ENCODE measurements at places on chromosomes 13 and 19.
A peak's percentile ranks its signal among the peaks of the same experiment; 100 is the strongest.

- peak; percentile 42 for DNase-seq
These were observed 10.0 kb downstream of the ATP7B start for GRCh38 chr13:52001120-52001731.

- DNase-seq: no peak
These were observed 792.6 kb upstream of the SLITRK6 start for GRCh38 chr13:86591862-86592261.

DNA sequence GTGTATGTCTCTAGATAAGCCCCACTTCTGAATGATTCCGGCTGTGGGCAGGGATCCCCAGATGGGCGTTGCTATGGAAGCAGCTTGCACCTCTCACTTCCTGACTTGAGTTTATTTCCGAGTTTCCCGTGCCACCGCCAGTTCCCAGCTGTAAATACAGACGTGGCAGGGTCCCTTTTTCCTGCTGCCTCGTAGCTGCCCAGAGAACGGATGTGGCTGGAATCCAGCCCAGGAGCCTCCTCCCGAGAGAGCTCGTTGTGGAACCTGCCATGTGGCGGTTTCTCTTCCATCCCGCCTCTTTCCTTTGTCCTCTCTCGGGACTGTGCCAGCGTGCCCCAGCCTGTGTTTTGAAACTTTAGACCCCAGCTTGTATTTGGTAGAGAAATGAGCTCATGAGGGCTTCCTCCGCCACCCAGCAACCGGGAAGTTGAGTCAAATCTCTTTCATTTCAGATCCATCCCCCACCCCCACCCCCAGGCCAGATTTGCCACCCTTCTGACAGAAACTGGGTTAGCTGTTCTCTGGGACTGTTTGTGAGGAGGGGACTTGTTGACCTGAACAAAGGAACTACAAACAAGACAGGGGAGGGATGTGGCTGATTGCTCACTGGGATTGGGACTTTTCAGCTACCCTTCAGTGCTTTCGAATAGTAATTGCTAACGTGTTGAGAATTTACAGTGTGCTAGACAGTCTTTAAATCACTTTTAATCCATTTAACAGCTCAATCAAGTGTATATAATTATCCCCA lies 96.6 kb downstream of the SIPA1L3 start:
- peak; percentile 70 for DNase-seq

- no peak for DNase-seq
These were observed 5.4 kb downstream of the LINGO3 start for GRCh38 chr19:2302319-2303210.

DNA sequence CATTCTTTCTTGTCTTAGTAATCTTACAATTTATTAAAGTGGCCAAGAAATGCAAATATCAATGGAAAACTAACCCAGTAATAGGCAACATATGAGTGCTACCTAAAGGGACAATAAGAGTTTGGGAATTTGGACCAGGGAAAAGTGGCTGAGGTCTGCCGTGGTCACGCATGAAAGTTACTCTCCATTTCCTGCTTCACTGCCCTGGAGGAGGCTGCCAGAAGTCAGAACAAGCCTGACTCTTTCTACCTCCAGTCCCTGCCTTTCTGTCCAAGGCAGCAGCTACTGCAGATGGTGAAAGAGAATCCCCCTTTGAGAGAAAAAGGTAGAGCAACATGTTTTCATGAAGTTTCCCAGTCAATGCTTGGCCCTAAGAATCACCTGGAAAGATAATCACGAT lies 201.1 kb upstream of the ARGLU1 start:
- no peak for DNase-seq

- peak; percentile 32 for DNase-seq
These were observed 69.3 kb downstream of the LMO7 start for GRCh38 chr13:75705395-75705794.

- DNase-seq: no peak
These were observed 456.6 kb downstream of the FGF9 start for GRCh38 chr13:22127277-22128164.

DNA sequence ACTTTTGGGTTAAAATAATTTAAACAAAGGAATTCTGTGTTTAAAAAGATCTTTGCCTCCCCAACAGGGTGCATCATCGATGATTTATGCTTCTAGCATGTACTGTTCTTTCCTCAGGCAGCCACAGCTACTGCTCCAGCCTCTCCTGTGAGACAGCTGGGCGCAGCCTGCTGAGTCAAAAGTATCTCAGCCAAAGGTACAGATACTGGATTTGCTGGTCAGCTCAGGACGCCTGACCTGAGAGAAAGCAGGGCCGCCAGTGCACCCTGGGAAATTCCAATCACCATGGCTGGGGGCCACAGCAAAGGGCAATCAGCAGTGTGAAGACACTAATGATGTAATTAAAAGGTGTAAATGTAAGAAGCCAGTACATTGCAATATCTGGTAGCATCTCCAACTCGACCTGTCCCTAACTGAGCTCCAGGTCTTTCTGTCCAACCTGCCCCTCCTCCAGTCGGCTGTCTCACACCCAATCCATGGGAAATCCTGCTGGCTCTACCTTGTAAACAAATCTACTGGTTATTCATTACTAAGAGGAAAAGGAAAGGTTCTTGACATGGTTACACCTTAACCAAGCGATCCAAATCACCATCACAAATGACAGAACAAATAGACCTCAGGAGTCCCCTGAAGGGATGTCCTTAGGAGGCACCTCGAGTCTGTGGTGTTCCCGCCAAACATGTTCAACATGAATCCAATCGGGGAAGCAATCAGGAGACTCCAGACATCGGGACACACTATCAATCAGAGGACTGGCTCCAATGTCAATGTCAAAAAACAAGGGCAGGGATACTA lies 7.3 kb downstream of the OPA3 start:
- DNase-seq: no peak

GRCh38 chr13:111531505-111531904 lies 211.1 kb downstream of the TEX29 start:
- DNase-seq: no peak

DNA sequence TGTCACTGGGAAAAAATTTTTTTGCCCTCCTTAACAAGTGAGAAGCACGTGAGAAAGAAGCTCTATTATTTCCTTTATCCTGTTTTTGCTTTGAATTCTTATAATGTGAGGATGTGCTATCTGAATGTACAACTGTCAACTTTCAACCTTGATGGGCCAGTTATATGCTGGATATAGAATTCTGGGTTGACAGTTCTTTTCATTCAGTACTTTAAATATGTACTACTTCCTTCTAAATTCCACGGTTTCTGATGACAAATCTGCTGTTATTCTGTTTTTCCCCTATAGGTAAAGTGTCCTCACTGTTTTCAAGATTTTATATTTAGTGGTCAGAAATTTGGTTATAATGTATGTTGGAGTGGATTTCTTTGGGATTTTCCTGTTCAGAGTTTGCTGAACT lies 29.9 kb downstream of the ZDHHC20 start:
- no peak for DNase-seq

- DNase-seq: no peak
These were observed 2.5 kb downstream of the KLF2 start for GRCh38 chr19:16327169-16327475.

DNA sequence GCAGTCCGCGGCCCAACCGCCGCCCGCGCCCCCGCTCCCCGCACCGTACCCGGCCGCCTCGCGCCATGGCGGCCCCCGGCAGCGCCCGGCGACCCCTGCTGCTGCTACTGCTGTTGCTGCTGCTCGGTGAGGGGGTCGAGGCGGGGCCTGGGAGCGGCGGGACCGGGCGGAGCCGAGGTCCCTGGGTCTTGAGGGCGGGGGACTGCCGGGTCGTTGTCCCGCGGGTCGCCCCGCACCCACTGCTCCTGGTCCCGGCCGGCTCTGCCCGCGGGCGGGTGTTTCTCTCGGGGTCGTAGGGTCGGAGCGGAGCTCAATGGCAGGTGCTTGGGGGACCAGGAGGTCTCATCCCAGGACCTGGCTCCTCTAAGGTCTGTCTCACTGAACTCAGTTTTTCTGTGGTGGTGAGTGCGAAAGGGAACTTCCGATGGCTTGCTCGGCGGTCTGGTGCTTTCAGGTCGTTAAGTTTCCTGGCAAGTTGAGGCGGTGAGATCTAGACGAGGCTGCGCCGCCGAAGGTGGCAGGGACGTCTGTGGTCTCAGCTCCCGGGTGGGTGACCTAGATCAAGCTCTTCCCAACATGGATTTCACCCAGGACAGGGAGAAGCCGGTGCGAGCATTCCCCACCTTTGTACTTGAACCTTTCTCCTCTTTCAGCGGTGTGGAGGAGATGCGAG lies 467 bp downstream of the LAMP1 start:
- DNase-seq: peak; percentile 59

- DNase-seq: peak; percentile 5
These were observed 134.7 kb upstream of the GPR12 start for GRCh38 chr13:26895081-26895807.

- no peak for DNase-seq
These were observed 34.4 kb downstream of the NUP58 start for GRCh38 chr13:25335856-25336255.

DNA sequence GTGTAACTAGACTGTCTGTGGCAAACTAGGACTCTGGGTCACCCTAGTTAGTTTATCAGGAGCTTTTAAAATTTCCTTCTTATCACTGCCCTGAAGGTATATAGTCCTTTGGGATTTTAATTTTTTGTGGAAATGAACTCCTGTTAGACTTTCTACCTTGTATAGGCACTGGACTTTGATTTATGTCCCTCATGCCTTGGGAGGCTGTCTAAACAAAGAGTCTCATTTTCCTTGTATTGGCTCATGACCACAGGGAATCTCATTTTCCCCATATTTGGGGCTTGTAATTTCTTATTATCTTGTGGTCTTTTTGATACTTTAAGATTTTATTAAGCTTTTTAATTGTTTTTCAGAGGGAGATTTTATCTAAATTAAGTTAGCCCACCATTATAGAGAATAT lies 21.4 kb downstream of the KCTD4 start:
- no peak for DNase-seq

- no peak for DNase-seq
These were observed 190.7 kb downstream of the OXGR1 start for GRCh38 chr13:96803456-96804100.

- peak; percentile 82 for DNase-seq
These were observed 2.3 kb upstream of the STRN4 start for GRCh38 chr19:46748325-46749109.

- no peak for DNase-seq
These were observed 52.1 kb upstream of the SOX1 start for GRCh38 chr13:112014857-112015256.

GRCh38 chr13:36163809-36164308 lies 32.7 kb upstream of the DCLK1 start:
- DNase-seq: no peak

DNA sequence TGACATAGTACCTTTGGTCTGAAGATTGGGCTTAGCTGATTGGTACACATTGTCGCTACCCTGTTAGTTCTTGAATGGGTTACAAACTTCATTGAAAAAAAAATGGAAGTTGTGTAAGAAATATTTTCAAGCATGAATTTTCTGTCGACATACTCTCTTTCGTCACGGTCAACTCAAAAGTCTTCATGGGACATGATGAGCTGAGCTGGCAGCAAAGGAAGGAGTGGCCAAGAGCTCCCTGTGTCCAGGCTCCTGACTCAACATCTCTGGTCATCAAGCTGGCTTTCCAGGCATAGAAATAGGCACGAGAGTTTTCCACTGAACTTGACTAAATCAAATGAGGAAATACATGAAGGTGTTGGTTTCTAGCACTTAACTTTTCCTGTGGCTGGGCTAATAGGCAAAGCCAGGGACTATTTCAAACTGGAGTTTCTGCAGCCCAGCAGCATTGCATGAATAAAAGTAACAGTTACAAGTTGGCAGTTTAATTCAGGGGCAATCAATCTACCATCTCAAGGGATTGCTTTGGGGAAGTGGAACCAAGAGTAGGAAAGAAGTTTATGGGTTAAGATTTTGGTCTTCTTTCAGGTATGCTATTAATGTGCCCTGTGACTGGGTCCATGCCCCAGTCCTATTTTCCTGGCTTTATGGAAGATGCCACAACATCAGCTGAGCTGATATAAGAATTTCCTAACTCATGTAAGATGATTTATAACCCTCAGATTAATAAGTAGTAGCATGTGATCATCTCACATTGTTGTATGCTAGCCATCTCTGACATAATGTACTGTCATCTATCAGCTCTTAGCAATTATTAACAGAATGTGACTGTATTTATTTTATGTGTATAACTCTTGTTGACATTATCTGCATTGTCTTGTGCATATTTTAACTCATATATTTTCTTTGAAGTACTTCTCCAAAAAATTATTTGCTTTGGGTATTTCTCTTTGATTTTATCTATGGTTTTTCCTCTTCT lies 385.8 kb downstream of the DLEU7 start:
- DNase-seq: no peak

DNA sequence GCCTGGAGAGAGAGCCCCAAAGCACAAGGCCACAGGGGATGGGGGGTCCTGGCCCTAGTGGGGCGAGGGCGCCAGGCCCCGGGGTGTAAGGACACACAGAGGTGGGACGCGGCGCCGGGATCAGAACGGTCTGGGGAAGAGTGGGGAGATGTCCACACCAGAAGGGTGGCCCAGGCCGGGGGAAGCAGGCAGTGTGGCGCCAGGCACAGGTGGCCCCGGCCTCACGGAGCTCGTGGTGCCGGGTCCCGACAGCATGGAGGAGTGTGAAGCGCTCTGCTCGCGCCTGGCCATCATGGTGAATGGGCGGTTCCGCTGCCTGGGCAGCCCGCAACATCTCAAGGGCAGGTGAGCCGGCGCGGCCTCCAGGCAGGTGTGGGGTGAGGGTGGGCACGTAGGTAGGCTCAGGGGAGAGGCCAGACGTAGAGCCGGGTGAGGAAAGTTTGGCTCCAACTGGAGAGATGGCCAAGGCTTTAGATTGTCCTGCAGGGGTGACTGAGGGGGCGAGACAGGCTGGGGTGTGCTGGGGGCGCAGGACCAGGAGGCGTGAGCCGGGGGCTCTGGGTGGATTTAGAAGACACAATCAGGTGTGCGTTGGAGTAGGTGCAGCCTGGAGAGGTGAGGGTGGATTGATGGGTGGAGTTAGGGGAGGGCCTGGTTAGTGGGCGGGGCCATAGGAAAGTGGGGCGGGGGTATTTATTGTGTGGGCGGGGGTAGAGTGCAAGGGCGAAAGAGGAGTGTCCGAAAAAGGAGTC lies 2.9 kb upstream of the ARHGAP45 start:
- DNase-seq: no peak

DNA sequence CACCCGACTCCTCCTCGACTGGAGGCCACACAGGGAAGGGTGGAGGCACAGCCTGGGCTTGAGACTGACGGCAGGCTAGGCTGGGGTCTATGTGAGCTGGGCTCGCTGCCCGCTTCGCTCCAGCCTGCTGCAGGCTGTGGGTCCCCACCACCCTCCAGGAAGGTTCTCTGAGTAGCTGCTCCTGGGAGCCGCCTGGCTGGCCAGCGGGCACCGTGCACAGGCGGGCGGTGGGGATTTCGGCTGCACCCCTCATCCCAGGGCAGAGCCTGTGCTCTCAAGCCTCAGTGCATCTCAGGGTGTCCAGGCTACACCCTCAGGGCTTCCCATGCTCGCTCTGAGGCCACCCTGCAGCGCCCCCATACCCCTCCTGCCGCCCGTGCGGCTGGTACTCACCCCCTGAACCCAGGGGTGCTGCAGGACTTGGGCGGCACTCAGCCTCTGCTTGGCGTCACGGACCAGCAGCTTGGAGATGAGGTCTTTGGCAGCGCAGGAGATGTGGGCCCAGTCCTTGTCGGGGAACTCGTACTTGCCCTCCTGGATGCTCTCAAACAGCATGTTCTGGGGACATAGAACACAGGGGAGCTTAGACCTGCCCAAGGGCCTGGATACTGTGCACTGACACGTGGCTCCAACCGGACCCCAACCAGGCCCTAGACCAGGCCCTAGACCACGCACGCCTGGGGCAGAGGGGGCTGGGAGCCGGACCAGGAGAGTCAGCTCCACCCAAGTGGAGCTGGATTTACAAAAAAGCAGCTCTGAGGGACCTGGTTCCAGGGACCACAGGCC lies 10.2 kb downstream of the MKNK2 start:
- DNase-seq: no peak
